Left forelimb (tissue), 1 donor: ENCODE measurements at places on chromosomes 3 and 15.

DNA sequence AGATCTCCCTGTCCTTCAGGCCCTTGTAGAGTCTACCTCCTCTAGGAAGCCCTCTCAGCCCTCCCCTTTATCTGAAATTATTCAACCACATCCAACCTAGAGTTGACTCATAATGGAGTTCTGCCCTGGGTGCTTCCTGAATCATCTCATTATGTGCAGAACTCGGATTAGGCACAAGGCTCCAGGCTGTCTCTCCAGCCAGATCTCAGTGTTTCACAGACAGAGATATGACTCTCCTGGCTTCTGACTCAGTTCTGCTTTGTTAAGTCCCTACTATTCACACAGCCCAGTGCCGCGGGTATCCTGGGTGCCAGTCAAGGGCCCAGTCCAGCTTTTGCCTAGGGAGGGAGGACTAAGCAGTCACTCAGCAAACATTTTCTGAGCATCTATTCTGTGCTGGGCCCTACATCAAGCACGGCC is 9.3 kb downstream of the STRA6 start:
- DNase-seq = no peak

DNA sequence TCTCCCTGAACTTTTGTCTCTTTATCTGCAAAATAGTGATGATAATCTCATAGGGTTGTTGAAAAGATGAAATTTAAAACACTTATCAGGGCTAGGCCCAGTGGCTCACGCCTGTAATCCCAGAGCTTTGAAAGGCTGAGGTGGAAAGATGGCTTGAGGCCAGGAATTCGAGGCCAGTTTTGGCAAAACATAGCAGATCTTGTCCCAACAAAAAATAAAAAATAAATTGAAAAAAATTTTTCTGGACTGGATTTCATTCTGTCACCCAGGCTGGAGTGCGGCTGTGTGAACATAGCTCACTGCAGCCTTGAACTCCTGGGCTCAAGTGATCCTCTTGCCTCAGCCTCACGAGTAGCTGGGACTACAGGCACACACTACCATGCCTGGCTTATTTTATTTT is 29.6 kb downstream of the LMLN start:
- DNase-seq = no peak

DNA sequence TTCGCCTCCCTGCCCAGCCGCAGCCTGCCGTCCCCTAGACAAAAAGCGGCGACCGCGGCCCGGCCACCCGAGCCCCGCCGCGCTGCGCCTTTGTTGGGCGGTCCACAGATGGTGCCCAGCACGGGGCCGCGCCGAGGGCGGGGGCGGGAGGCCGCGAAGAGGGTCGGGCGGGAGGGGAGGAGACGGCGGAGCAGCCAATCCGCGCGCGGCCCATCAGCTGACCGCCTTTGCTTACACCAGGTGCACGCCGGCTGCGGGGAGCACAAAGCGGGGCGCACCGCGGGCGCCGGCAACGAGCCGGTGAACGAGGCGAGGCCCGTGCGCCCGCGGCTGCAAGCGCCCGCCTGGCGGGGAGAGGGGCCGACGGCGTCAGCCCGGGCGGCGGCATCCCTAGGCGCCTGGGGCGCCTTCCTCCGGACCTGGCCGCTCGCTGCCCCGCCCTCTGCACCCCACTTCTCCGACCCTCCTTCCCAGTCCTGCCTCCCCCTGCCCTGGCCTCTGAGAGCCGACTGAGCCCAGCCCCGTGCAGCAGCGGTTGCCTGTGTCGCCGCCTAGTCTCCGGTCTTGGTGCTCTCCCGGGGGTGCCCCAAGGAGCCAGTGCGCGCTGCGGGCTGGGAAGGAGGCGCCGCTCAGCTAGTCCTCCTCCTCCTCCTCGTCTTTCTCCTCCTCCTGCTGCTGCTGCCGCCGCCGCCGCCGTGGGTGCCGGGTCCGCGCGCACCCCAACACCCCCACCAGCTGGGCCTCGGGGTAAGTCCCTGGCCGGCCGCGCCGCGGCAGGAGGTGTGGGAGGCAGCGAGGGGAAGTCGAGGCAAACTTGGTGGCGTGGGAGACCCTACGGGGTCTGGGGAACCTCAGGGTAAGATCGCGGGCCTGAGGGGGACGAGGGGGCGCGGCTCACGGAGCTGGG is at the start of gene LRRN1:
Gene LRRN1, plus strand, starts transcription at position 259 of the 907 bp plus-strand sequence. CDS start 45,211 bp downstream, outside the sequence.
- peak; percentile 86 for DNase-seq

DNA sequence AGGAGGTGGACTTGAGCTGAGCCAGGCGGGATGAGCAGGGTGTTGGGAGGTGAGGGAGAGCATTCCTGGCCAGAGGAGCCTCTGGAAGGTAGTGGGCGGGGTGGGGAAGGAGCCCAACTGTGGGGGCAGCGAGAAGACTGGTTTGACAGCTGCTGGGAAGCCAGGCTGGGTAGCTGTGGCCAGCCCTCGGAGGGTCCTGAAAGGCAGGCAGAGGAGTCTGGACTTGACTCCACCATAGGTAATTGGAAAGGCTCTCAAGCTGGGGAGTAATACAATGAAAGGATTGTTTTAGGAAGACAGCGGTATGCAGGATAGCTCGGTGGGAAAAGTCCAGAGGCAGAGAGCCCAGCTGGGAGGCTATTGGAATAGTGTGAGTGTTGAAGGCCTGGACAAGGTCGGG is 17.2 kb downstream of the EPHB3 start:
- DNase-seq = no peak

GRCh38 chr15:29959384-29960137 is 123.2 kb upstream of the GOLGA8J start:
- no peak for DNase-seq

- DNase-seq = no peak
These were observed 219.7 kb downstream of the WNT5A start for GRCh38 chr3:55267206-55267930.

GRCh38 chr15:67945951-67946700 is 106.3 kb upstream of the RNU6-1 start:
- no peak for DNase-seq

GRCh38 chr15:92142242-92143232 is 251.1 kb upstream of the ST8SIA2 start:
- no peak for DNase-seq

DNA sequence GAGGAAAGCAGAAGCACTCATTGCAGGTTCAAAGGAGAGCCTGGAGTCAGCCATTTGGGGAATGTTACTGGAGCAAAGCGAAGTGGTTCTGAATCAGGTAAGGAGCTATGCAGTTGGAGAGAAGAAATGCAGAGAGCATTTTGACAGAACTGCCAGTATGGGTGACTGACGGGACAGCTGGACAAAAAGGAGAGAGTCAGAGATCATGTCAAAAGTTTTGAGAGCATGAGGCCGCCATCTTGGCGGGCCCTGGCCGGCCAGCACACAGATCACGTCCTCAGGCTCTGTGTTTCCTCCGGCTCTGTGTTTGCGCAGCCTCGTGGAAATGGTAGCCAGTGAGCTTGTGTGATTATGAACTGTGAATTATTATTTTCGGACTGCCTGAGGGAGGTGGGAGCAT is 29.8 kb upstream of the UBE3A start:
- DNase-seq = no peak

- DNase-seq = no peak
These were observed 28.1 kb upstream of the CD200R1L start for GRCh38 chr3:112874725-112875124.

DNA sequence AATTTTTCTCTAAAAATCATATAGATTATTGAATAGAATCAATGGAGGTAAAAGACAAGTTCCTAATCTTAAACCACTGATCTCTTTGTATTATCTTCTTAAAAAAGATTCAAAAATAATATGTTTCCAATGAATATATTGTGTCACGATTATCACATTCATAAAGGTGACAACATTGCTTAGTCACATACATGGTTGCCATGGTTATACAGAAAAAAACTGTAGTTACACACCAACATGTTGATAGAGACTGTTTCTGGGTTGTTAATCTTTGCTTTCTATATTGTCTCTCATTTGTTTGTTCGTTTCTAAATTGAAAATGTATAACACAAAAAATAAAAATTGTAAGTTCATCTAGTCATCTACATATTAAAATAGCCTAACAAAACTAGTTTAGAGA is 376.0 kb upstream of the ALCAM start:
- DNase-seq = no peak

- no peak for DNase-seq
These were observed 6.9 kb upstream of the PPP1R2 start for GRCh38 chr3:195549931-195550519.

DNA sequence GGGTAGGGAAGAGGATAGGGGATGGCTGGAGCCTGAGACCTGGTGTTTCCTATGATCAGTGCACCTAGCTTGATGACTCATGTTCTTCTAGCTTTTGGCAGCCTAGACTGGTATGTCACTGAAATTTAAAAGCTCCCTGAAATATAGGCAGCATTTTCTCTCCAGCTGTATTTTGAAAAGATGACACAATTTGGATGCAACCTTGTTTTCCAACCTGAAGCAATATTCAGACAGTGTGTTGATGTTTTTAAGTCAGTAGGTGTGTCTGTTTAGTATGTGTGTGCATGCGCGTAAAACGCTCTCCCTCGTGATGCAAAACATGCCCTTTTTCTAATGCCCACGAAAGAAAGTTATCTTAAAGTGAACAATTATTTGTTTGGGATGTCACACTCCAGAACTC is 58.5 kb downstream of the RPL22L1 start:
- no peak for DNase-seq

DNA sequence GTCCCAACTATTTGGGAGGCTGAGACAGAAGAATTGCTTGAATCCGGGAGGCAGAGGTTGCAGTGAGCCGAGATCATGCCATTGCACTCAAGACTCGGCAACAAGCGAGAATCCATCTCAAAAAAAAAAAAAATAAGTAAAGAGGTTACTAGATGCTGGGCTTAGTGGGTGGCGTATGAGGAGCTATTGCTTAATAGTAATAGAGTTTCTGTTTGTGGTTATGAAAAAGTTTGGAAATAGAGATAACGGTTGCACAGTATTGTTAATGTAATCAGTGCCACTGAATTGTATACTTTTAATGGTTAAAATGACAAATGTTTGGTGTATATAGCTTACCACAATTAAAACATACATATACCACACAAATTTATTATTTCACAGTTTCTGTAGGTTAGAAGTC is 14.7 kb upstream of the HHATL start:
- no peak for DNase-seq

- DNase-seq = no peak
These were observed 30.1 kb upstream of the MNS1 start for GRCh38 chr15:56495053-56495452.

DNA sequence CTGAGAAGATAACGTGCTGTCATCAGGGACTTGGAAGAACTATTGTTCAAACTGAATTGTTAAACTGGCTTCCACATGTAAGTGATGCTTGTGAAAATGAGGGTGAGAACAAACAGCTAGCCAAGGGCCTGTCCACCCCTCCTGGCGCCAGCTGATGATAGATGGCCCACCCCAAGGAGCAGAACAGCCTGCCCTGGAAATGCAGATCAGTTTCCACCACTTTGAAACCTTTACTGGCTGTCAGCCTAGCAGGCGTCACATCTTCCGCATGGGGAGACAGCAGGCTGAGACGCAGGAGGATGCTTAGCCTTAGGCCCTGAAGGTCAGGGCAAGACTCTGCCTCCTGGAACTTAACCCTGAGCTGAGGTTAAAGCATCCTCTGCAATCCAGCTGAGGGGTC is 6.4 kb upstream of the SLC51B start:
- DNase-seq = no peak

DNA sequence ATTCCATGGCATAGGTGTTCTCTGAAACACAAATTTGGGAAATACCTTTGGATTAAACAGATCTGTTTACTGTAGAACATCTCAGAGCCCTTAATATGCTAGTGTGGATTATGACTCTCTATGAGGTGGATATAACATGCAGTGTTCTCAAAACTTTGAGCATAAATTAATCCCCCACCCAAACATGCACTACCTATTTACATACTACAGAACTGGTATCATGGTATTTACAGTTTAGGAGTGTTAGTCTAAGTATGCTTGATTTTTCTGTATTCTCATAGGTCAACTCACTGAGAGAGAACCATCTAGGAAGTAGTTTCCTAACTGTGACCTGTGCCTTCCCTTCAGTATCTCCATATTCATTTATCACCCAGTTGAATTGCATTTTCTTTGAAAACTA is 30.9 kb upstream of the ZNF609 start:
- DNase-seq = no peak

DNA sequence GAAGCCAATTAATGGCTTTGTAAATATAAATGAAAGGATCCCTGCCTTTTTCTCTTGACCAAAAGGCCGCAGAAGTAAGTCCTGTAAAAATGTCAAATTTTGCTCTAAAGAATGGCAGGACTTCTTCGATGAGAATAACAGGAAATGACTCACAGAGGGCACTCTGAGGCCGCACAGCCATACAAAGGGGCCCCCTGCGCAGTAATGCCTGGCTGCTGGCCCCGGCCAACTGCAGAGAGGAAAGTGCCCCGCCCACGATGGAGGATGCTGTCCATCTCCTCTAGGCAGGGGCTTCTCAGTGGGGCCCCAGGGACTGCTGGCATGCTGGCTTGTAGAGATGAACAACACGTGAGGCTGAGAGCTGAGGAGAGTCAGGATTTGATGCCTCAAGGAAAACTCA is 18.1 kb upstream of the SCN10A start:
- DNase-seq = no peak

DNA sequence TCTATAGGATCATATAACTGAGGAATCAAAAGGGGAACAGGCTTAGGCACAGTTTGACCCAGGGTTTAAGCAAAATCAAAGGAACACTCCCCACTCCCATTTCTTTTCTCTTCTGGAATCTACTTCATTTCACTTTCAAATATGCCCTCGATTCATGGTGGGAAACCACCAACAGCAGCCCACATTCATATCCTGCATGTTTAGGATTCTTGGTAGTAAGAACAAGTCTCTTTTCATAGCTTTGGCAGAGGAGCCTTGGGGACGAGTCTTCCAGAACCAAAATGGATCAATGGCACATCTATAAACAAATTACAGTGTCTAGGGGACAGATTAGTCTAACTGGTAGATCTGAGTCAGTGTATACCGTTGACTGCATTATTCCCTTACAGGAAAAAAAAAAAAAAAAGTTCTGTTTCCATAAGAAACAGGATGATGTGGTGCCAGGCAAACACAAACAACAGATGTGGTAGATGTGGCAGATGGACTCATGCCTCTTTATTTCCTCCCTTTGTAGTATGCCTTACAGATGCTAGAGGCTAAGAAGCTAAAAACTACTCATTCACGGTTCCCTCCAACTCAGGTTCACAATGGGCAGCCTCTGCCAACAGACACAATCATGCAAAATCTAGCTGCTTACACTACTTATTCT is 578.3 kb upstream of the ADAMTS9 start:
- no peak for DNase-seq

GRCh38 chr3:15345066-15345607 is 12.8 kb upstream of the SH3BP5 start:
- DNase-seq = no peak

GRCh38 chr3:5297895-5298294 is 110.4 kb downstream of the EDEM1 start:
- no peak for DNase-seq

GRCh38 chr3:5035692-5036391 is 56.6 kb downstream of the BHLHE40 start:
- no peak for DNase-seq

DNA sequence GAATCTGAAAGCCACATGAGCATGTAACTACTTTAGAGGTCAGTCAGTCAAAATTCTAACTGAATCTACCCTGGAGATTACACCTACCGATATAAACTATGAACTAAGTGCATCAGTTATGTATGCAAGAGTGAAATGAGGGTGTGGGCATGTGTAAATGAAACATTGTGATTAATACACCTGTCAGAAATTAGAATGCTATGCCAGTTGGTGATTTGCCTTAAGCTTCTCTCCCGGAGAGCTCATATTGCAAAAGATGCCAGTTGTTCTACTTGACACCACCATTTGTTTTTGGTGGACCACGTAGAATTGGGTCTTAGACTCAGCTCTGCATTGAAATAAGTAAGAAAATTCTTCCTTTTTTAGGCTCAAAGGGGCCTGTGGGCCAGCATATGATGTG is 91.0 kb upstream of the KBTBD8 start:
- no peak for DNase-seq
